ENCODE measurements at places on chromosomes 4 and X.

DNA sequence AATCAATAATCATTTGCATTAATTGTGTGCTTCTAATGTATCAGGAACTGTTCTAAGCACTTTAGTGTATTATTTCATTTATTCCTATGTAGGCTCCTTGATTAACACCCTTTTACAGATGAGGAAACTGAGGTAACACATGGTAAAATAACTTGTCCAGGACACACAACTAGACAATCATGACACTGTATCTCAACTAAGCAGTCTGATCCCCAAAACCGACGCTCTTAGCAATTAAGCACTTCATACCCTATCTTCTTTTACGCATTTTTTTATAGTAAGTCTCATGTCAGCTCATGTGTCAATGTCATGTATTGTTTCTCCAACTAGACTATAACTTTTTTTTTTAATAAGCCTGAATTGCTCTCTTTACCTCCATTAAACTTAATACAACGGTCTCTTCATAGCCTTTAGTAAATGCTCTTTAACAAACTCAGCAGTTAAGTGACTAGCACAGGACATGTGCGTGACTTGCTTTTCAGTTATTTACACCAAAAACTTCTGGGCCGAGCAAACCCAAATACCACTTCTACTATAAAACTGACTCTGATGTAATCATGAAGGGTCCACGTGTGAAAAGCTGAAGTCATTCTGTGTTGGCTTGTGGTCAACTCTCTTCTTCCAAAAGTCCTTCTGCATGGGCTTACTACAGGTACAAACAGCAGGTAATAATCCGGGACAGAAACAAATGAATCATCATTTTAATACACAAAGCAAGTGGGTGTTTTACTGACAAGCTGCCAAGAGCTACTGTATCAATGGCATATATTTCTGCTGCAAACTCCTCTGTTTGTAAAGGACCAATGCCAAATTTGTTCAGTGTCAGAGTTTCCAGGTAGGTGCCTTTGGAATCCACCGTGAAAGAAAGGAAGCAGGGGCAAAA is 7.9 kb upstream of the AMBN start:
- DNase-seq, result no peak

DNA sequence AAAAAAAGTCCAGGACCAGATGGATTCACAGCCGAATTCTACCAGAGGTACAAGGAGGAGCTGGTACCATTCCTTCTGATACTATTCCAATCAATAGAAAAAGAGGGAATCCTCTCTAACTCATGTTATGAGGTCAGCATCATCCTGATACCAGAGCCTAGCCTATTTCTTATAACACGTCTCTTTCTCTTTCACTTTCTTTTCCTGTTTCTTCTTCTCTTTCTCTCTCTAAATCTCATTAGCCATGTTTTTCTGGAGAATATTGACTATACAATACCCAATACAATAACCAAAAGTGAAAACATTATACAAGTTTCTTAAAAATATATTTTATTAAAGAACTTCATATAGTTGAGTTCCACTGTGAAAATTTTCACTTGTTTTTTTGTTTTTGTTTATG is 1154.9 kb upstream of the PCDH7 start:
- no peak for DNase-seq

DNA sequence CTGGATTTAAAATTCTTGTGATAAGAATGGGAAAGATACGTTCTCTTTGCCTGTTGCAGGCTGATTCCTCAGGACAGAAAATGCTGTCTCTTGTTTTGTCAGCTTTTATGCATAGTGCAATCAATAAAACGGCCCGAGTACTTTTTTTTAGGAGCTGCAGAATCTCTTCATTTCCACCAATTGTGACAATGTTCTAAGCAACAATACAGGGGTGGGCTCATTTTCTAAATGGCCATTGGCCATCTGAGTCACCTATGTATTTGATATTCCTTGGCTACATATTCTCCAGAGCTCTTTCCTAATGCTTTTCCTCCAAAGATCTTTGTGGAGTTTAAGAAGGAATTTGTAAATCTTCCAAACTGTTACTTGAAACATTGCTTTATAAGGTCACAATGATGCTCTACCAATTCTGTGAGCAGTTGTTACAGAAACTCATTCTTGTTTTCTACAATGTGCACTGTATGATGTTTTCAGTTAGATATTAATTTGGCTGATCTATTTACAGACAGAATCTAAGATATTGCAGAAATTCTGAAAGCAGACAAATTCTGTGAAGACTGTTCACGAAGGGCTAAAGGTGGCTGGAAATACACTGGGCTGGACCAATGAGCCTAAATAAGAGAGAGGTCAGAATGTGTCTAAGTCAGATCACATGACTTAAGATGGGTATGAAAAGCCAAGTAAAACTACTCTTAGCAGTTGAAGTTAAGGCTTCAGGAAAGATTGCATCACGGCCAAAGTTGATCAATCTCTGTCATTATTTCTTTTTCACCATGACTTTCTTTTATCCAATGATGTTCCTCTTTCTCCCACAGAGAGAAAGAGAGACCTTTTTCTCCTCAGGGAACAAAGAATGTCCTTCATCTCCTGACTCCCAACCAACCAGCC is 33.4 kb downstream of the TAPT1 start:
- DNase-seq, result no peak

DNA sequence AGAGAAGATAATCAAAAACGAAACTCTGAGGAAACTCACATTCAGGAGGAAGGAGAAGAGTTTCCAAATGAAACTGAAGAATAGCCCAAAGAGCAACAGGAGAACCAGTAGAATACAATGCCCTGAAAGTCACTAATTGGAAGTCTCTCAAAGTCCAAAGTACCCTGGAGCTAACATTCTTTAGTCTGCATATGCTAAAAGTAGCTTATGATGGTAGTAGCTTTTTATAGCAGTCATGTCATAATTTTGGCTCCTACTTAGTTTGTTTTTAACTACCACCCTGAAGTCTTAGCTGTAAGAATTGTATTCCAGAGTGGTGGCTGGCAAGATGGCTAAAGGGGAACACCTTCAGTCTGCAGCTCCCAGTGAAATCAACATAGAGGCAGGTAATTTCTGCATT is 100.3 kb upstream of the FGF16 start:
- DNase-seq, result no peak

DNA sequence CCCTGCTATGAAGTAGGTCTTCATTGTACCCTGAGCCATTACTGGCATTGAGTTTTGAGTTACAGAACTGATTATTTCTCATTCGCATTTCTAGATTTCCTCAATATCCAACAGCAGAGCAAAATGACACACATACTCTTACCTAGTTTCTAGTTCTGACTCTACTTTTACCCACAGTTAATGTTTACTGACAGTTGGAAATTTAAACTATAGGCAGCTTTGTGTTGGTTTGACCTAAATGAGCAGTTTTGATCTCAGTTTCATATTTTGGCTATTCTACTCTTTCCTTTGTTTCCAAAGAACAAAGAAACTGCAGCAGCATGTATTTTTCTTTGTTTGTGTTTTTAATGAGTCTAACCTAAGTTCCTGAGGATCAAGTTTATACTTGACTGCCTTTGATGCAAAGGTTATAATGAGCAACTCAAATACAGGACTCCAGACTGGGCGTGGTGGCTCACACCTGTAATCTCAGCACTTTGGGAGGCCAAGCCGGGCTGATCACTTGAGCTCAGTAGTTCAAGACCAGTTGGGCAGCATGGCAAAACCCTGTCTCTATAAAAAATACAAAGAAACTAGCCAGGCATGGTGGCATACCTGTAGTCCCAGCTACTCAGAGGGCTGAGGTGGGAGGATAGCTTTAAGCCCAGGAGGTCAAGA is 30.4 kb downstream of the TXK start:
- DNase-seq, result no peak

- DNase-seq, result no peak
These were observed 392.9 kb downstream of the UNC5C start for GRCh38 chr4:95155759-95156451.

- DNase-seq, result no peak
These were observed 225.5 kb upstream of the ANKRD50 start for GRCh38 chr4:124937993-124938392.

GRCh38 chr4:56630876-56631666 is 50.0 kb downstream of the HOPX start:
- no peak for DNase-seq

DNA sequence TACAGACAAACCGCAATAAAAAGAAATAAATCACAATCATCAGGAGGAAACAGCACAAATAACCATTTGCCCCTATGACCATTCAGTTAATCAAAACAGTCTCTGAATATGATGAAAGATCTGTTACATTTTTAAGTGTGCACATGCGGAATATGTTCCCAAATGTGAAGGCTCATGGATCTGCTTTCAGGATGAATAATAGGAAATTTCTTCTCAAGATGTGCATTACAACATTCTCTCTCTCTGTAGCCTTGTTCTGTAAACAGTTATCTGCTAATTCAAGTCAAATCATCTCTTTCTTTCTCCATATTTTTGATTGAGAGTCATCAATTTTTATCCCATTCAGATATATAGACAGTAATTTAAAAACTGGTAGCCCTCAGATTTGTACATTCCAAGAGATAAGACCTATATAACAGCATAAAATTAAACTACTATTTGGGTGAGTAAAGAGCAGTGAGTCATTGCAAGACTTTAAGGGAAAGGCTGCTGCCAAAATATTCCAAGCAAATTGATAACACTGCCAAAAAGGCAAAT is 433.9 kb upstream of the ATOH1 start:
- DNase-seq, result no peak

- no peak for DNase-seq
These were observed 142.0 kb downstream of the COL25A1 start for GRCh38 chr4:109160494-109160893.

DNA sequence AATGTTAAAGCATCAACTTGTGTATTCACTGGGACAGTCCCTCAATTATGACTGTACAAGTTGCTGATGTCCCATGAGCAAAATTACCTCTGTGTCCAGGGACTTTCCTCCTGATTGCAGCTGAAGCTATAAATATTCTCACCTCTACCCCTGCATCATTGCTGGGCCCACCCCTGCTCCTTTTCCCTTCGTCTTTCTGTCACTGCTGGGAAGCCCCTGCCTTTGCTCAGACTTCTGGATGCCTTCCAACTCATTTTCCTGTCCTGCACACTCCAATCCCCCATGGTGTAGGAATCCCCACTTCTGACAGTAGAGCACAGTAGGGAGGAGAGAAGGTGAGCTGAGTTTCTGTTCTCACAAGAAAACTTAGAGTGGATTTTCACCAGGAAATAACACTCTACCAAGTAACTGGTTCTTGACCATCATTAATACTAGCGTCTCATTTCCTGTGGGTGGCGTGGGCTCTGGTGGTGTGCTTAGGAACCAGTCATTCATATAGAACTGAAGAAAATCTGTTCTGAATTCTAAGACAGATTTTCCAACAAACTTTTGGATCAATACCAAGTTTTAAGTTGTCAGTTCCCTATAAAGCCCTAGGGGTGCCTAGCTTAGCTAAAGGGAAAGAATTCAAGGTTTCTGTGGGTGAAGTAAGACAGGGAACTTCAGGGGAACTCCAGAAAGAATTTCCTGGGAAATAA is 136.2 kb upstream of the MED14 start:
- no peak for DNase-seq

GRCh38 chr4:40960941-40961340 is 211.2 kb downstream of the NSUN7 start:
- DNase-seq, result no peak

- DNase-seq, result no peak
These were observed 21.9 kb downstream of the L1CAM start for GRCh38 chrX:153864101-153864500.

DNA sequence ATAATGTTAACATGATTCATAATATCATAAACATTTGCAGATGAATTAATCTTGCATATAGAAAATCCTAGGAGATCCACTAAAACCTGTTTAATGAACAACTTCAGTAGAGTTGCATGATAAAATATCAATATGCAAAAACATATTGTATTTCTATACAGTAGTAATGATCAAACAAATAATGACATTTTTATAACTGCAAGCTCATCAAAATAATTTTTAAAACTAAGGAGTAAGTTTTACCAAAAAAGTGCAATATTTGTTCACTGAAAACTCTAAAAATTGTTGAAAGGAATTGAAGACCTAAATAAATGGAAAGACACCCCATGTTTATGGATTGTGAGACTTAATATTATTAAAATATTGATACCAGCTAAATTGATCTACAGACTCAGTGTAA is 15.9 kb upstream of the GPRASP2 start:
- no peak for DNase-seq

- no peak for DNase-seq
These were observed 272.2 kb upstream of the CASK start for GRCh38 chrX:42195506-42195905.

DNA sequence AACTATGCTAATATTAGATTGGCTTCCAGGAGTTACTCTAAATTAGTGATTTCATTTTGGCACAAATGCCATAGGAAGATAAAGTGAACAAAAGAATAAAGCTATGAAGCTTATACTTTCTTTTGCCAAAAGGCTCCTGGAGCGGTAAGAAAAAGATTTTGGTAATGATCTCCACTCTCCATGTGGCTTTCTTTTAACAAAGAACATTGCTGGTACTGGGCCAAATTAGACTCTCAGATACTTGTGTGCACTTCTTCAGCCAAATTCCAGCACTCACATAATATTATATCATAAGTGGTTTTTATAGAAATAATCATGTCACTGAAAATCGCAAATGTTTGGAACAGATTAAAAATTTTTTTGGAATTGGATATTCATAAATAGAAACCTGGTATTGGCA is 142.4 kb upstream of the FGF13 start:
- DNase-seq, result no peak

- DNase-seq, result no peak
These were observed 342.6 kb downstream of the GPM6A start for GRCh38 chr4:175469514-175469913.

GRCh38 chr4:37928426-37929416 is 31.5 kb upstream of the PTTG2 start:
- no peak for DNase-seq

DNA sequence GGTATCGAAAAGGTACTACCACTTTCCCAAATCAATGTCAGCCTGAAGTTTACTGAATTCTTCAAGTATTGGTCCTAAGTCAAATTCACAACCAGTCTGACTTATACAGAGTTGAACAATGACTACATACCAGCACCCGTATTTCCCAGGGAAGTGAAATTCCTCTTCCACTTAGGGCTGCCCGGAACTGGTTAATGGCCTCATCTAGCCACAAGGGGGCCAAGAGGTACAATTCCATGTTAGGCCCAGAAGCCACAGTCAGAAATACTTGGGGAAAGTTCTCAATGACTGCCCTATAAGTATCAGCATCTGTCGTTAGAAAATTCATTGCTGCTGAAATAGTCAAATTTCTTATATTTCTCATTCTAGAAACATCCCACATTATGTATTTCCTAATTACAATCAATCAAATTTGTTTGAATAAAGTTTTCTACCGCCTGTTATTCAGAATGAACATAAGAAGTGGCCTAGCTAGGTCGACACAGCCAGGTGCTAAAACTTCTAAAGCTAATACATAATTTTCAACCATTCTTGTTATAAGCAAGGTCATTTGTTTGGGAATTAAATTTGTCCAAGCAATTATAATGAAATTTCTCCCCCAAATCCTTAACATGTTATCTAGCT is 5.6 kb upstream of the PCDH7 start:
- no peak for DNase-seq

DNA sequence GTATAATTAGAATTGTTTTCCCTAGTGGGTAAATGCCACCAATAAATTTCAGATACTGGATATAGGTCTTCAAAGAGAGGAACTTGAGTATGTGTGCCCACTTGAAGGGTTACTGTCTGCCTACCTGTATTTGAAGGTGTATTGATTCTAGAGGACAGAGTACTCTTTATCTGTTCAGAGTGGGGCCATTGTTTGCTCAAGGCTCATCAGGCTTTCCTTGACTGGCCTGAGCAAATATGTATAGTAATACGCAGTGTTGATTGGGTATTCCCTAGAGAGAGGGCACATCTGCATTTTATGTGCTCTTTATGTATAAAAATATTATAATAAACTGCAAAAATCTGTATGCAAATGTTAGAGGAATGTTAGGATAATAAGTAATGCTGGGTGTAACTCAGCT is 23.7 kb downstream of the RP2 start:
- DNase-seq, result no peak

GRCh38 chrX:150449313-150449712 is 86.2 kb downstream of the MAMLD1 start:
- DNase-seq, result no peak

All from activated T-helper 1 cell treated with Interleukin-2 at 50 U/mL for 16 hours (primary cell).